ENCODE measurements at places on chromosomes 7 and 10.

DNA sequence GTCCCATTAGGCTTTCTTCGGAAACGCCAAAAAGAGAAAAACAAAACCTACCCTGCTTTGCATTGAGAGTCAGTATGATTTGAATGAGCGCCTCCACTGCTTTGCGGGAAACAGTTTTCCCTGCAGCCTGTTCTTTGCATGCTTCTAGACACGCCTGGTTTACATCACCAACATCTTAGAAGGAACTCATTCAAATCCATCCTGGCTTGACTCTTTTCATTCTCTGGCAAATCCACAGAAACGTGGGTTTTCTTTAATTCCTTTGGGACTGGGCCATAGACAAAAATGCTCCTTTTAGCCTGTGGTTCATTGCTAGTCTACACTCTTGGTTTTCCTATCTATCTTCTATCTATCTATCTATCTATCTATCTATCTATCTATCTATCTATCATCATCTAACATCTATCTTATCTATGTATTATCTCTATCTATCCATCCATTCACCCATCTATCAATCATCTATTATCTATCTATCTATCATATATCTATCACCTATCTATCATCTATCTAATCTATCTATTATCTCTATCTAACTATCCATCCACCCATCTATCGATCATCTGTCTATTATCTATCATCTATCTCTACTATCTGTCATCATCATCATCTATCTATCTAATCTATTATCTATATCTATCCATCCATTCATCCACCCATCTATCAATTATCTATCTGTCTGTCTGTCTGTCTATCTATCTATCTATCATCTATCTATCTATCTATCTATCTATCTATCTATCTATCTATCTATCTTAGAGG is 68.3 kb downstream of the GATA3 start:
- DNase-seq, result no peak

GRCh38 chr10:114613237-114613979 is 44.7 kb downstream of the ABLIM1 start:
- no peak for DNase-seq

- DNase-seq, result no peak
Measured at GRCh38 chr10:63217120-63217605, 84.0 kb downstream of the NRBF2 start.

DNA sequence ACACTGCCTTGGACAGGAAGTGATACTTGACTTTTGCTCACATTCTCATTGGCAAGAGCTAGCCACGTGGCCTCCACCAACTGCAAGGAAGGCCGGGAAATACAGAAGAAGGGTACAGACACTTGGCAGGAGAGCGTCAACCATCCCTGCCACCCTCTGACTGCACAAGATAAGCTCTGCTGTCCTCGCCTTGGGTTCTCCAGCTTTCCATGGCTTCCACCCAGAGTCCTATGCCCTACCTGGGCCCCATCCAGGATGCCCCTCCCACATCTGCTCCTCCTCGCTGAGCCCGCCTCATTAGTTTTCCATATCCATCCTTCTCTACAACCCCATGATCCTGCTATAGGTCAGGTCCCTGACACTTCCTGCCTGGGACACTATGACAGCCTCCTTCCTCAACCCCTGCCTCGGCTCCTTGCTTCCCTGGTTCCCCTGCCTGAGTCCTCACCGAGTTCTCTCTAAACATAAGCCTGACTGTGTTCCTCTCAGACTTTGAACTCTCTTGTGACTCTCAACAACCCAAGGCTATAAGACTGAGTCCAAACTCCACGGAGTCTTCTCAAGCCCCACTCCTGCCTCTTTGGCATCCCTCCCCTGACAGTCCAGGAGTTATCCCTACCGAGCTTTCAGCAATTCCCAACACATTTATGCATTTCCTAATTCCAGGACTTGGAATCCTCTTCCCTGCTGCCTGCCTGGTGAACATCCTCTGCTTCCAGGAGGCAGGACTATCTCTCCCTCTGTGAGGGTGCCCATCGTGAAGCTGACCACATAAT is 23.2 kb upstream of the GDF10 start:
- DNase-seq, result no peak

GRCh38 chr7:31687024-31687748 is at the start of gene PPP1R17:
TSS of gene PPP1R17 (plus strand) at chr7:31687215. CDS start at chr7:31692442, 5,227 bp downstream.
- no peak for DNase-seq

DNA sequence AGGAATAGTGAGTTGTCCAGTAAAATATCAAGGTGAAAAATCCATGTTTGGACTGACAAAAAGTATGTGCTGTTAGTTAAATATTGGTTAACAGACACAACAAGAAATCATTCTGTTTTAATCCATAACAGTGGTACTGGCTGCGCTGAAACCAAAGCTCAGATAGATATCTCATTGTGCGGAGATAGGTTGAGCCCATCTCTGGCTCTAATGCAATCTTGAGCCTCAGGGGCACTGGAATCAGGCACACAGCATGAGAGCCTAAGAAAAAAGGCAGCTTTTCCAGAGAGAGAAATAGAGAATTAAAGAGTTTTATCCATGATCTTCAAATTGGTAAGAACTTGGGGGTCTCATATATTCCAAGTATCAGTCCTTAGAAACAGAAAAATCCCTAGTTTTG is 373.7 kb downstream of the HPSE2 start:
- DNase-seq, result no peak

GRCh38 chr7:101395376-101395775 is 32.7 kb downstream of the COL26A1 start:
- DNase-seq, result no peak

GRCh38 chr10:97401455-97401919 is 347 bp upstream of the RRP12 start:
- no peak for DNase-seq

GRCh38 chr10:60729106-60729505 is 49.2 kb upstream of the CDK1 start:
- no peak for DNase-seq

- no peak for DNase-seq
Measured at GRCh38 chr10:4181081-4181480, 396.1 kb upstream of the KLF6 start.

GRCh38 chr7:45112648-45113047 is 1.2 kb upstream of the TBRG4 start:
- DNase-seq, result no peak

- DNase-seq, result no peak
Measured at GRCh38 chr7:151415375-151416105, 5.7 kb upstream of the WDR86 start.

DNA sequence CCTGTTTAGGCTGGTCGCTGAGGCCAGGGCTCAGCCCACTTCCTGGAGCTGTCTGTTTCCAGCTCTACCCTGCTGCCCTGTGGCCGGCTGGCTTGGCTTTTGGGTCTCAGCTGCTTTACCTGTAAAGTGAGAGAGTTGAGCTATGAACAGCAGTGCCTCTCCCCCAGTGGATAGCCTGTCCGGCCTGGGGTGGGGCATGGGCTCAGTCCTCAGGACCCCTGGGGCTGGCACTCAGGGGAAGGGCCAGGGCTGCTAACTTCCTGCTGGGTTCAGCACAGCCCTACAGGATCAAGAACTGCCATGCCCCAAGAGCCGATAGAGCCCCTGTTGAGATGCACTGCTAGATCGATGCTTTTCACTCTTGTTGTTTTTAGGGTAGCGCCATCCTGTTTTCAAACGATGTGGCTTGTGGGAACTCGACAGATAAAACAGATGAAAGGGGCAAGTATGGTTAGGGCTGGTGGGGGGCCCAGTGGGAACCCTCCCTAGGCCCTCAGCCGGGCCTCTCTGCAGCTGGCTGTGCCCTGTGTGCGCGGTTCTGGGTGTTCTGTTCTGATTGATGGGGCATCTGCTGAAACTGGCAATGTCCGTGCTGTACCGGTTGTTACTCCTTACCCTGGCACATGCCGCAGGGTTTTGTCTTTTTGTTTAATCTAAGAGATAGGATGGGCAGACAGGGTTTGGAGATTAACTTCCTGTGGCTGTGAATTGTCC is 10.0 kb upstream of the SFRP5 start:
- DNase-seq, result no peak

DNA sequence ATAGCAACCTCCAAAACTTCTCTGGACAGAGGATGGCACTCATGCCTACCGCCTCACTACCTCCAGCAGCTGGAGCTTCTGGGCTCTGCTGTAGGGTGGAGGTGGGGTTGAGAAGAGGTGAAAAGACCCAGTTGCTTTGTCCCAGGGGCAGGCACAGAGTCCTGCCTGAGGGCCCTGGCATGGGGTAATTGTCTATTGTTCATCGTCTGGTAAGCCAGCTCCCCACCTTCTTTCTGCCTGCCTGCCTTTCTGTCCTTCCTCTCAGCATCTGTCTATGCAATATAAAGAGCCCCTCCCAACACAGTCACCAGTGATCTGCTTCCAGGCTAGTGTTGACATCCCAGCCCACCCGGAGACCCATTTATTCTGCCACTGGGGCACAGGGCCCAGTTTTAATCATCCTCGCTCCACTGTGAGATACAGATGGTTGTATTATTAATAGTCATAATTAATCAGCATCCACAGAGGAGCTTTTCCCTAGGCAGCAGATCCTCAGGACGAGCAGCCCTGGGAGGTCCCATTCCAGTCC is 39.0 kb downstream of the ZMIZ1 start:
- no peak for DNase-seq

- no peak for DNase-seq
Measured at GRCh38 chr7:156778201-156778600, 114.8 kb downstream of the LMBR1 start.

- DNase-seq, result no peak
Measured at GRCh38 chr7:124783271-124783670, 17.7 kb upstream of the GPR37 start.

DNA sequence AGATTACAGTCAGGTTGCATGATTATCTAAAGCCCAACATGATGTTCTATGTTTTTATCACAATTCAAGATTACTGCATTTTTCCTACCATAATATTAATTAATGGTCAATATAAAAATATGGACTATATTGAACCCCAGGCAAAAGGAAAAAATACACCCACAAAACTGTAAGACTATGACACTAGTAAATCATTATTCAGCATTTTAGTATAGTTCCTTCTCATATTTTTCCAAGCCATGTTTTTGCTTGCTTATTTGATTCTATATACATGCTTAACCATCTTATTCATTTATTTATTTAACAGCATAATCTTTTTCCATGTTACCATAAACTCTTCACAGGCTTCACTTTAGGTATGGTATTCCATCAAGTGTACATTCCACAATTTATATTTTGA is 101.6 kb downstream of the IMMP2L start:
- DNase-seq, result no peak

- no peak for DNase-seq
Measured at GRCh38 chr10:113491967-113492565, 60.8 kb upstream of the HABP2 start.

DNA sequence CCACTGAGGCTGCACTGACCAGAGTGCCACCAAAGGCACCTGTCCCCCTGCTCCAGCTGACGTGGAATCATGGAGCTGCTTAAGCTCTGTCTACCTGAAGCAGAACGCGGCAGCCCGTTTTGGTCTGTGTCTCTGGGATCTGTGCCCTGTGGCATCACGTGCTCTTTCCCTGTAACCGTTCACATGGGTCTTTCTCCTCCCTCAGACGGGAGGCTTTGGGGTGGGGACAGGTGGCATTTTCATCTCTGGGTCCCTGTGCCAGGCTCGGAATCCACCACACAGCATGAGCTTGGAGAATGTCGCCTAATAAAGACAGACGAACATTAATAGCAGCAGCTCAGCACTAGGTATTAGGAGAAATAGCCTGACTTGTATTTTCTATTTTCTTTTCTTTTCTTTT is 1.6 kb upstream of the ADAP1 start:
- no peak for DNase-seq

GRCh38 chr7:116633131-116633988 is 38.6 kb upstream of the MET start:
- DNase-seq, result no peak

- DNase-seq, result no peak
Measured at GRCh38 chr7:159012353-159013069, 132.2 kb downstream of the VIPR2 start.

DNA sequence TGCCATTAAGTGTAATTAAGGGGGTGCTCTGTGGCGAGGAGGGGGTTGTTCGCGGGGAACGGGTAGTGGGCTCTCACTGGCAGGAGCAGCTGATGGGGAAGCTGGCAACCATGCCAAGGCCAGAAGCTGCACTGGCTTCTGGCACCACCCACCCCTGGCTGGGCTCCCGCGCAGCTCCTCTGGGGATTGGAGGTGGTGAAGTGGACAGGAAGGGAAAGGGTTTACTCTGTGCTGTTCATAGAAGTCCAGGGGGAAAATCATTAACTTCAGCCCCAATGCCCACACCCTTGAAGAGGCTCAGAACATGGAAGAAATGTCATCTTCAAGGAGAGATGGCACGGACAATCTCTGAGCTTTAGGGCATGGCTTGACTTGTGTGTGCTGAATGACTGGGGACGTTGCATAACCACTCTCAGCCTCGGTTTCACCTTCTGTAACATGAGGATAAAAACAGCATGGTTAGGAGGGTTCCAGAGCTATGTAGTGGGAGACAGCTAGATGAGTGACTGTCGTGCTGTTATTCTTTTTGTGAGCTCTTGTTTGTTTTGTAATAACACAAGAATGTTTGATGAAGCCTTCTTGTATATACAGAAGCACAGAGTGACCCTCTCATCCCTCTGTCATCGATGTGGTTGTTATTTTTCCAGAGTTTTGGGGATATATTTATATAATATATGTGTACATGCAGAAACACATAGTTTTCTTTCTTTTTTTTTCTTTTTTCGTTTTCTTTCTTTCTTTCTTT is 29.9 kb downstream of the KAZALD1 start:
- DNase-seq, result no peak

GRCh38 chr7:130152493-130153210 is 52.6 kb downstream of the TMEM209 start:
- DNase-seq, result no peak

GRCh38 chr10:5623081-5623748 is 43.2 kb downstream of the ASB13 start:
- DNase-seq, result peak; percentile 79

- no peak for DNase-seq
Measured at GRCh38 chr7:51645255-51645654, 328.6 kb upstream of the COBL start.

GRCh38 chr10:121490871-121491519 is 107.2 kb downstream of the FGFR2 start:
- no peak for DNase-seq

DNA sequence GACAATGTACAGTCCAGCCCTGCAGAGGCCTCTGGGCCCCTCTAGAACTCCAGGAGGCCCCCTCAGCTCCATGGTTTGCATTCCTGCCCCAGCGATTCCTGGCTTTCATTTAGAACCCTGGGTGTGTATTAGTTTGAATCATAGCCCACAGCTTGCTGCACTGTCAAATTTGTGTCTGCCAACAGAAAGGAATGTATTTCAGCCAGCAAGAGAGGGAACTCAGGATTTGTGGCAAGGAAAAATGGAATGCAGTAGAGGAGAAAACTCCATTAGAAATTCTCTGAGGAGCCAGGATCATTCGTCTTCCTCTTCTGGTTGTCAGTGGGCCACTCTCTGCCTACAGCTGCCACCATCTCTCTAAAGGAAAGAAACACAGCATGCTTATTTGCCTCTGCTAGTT is 27.9 kb upstream of the WDR11 start:
- no peak for DNase-seq
